ENCODE measurements at places on chromosomes 1 and 21. TPM values are rescaled to one million over a fixed set of nuclear protein-coding genes. Genes with fewer than 3 reads are reported as not detected.

LCE3D gene
- not detected for polyA plus RNA-seq

SEMA4A gene
- 16.6 TPM for polyA plus RNA-seq

MYOG gene
- not detected for polyA plus RNA-seq

DCST1 gene
- polyA plus RNA-seq, result 0.12 TPM

FCRL4 gene
- not detected for polyA plus RNA-seq

RSPH1 gene
- 14.2 TPM for polyA plus RNA-seq

DDX59 gene
- 23.8 TPM for polyA plus RNA-seq

CAPN2 gene
- polyA plus RNA-seq, result 175 TPM

NPL gene
- 8.4 TPM for polyA plus RNA-seq

FCMR gene
- polyA plus RNA-seq, result 1.8 TPM

LRRC38 gene
- polyA plus RNA-seq, result 0.11 TPM

DISC1 gene
- 5.2 TPM for polyA plus RNA-seq

TCHH gene
- polyA plus RNA-seq, result not detected

WLS gene
- polyA plus RNA-seq, result 137 TPM

GUCA2B gene
- not detected for polyA plus RNA-seq

BTBD19 gene
- polyA plus RNA-seq, result 12.7 TPM

DNA sequence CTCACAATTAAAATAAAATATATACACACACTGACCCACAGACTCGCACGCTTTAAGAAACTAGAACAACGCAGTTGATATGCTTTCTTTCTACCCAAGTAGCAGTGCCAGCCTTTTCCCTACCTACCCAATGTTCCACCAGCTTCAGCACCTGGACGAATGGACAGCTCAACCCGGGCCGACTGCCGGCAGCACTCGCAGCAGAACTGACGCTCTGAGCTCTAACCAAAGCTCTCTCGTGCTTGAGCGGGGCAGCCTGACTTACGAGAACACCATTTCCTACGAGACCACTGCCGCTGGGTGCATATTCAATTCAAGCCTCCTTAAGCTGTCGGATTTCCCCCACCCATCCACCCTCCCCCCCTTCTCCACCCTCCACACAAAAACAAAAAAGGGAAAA, 127.4 kb upstream of the DPYD start:
- peak; percentile 80 for DNase-seq

GRCh38 chr1:47399138-47399845, 16.8 kb upstream of the FOXE3 start:
- DNase-seq, result no peak

DNA sequence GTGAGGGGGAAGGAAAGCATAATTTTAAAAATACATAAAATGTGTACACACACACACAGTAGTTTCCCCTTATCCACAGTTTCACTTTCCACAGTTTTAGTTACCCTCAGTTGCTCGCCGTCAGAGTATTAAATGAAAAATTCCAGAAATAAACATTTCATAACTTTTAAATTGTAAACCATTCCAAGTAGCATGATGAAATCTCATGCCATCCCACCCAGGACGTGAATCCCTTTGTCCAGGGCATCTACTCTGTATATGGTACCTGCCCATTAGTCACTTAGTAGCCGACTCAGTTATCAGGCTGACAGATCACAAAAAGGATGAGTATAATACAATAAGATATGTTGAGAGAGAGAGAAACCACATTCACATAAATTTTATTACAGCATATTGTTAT, 36.2 kb downstream of the EPS15 start:
- no peak for DNase-seq

GRCh38 chr1:241972703-241973369, 15.3 kb downstream of the BECN2 start:
- DNase-seq, result peak; percentile 55

GRCh38 chr1:112056354-112056753, 66.9 kb upstream of the KCND3 start:
- no peak for DNase-seq

DNA sequence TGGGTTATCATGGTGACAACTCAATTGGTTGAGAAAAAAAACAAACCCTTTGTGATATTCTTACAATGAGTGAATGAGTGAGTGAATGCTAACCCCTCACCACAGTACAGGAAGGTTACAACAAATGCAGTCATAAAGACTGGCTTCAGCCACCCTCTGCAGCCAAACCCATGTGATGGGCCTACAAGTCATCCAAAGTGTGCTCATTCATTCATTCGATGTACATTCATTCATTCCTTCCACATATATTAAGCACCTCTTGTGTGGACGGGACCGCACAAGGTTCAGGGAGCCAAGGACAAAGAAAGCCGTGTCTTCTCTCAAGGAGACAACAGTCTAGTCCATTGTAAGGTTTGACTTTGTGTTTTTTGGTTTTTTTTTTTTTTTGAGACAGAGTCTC, 49.4 kb downstream of the WDR4 start:
- DNase-seq, result no peak

GRCh38 chr1:18411321-18411720, 69.4 kb upstream of the KLHDC7A start:
- DNase-seq, result no peak

DNA sequence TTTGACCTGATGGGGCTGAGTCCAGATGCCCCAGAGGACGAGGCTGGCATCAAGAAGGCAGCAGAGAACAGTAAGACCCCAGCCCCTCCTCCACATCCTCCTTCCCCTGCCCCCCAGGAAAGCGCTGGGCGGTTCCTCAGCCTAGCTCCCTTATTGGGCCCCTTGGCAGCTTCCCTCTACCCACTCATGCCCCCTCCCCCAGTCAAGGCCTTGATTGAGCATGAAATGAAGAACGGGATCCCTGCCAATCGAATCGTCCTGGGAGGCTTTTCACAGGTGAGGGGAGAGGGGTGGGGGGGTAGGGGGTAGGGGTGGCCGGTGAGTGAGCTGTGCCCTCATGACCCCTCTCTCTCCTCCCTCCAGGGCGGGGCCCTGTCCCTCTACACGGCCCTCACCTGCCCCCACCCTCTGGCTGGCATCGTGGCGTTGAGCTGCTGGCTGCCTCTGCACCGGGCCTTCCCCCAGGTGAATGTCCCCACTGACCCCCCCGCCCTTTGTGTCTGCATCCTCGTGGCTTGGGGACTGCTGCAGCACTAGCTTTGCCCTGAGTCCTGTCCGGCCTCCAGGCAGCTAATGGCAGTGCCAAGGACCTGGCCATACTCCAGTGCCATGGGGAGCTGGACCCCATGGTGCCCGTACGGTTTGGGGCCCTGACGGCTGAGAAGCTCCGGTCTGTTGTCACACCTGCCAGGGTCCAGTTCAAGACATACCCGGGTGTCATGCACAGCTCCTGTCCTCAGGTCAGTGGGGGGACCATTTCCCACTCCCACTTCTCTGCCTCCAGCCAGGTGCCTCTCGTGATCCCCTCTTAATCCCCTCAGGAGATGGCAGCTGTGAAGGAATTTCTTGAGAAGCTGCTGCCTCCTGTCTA, 3.2 kb downstream of the LYPLA2 start:
- no peak for DNase-seq

- DNase-seq, result no peak
These were observed 22.7 kb downstream of the NCF2 start for GRCh38 chr1:183567584-183567983.

DNA sequence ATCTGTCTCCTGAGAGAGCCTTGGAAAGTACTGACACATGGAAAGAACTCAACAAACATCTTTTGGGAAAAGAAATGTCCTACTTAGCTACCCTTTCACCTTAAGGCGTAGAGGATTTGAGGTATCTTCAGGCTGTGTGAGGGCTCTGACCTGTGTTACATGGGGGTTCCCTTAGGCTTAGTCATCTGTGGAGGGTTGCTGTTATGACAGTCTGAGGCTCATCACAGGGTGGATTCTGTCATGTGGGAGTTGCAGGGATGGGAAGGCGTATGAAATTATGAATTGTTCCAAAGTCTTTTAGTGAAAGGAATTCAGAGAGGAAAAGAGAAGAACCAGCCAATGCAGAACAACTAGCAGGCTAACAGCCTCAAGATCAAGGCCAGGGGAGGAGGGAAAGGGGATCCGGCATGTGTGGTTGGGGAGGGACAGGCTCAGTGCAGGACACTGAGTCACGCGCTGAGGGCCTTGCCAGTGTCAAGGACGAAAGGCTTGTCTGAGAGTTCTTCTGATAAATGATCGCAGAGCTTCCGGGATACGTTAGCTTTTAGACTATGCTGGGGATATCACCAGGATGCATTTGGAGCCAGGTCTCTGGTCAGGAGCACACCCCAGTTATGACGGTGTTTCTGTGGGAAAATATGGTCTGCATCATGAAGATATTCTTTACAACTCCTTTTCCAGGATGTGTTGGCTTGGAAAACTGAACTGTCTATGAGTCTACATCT, 24.6 kb upstream of the PLA2G2C start:
- DNase-seq, result no peak

GRCh38 chr1:61779231-61779630, 37.0 kb downstream of the PATJ start:
- DNase-seq, result no peak

DNA sequence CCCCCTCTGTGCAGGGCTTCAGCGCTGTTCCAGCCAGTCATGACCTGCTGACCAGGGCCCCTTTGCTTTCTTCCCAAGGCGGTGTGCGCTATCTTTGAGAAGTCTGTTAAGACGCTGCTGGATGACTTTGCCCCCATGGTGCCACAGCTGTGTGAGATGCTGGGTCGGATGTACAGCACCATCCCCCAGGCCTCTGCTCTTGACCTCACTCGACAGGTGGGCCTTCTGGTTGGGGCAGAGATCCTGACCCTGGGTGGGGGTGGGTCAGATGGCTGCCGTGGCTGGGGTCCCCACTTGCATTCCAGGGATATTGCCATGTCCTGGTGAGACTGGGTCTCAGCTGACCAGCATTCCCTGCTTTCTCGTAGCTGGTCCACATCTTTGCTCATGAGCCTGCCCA, 9.0 kb upstream of the DPH2 start:
- DNase-seq, result no peak

- DNase-seq, result no peak
These were observed 17.6 kb downstream of the SLC2A1 start for GRCh38 chr1:42940851-42941639.

DNA sequence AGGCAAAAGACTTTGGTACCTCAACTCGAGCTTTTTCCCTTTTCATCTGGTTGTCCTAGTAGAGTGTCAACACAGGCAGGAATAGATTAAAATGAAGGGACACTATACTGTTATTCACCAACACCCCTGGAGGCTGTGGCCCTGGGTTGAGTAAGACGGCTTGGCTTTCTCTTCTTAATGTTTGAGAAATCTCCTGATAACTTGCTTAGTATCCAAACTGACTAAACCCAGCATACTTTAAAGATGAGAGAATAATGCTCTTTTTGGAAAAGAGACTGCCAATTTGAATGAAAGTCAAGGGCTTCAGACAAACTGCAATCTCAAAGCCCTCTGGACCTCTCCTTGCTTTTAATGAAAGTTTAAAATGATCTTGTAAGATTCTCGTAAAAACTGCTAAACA, 2.6 kb upstream of the SLC30A1 start:
- no peak for DNase-seq

- no peak for DNase-seq
These were observed 191.7 kb upstream of the ESRRG start for GRCh38 chr1:216914974-216915373.

DNA sequence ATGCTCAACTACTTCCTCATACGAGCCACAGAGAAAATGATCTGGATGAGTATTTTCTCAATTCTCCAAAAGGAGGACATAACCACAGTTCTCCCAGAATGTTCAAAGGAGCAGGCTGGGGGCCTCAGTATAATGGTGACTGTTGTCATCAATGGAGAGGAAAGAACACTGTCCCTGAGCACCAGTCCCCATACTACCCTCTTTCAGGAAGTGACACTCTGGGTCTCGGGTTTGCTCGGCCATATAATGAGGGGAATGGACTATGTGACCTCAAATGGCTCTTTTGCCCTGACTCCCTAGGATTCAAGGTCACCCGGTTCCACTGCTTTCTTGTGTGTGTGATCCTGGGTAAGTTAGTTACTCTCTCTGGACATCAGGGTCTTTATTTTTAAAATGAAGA, 22.8 kb downstream of the SLC9A1 start:
- DNase-seq, result no peak

GRCh38 chr1:170660871-170661645, 2.9 kb upstream of the PRRX1 start:
- DNase-seq, result no peak

- DNase-seq, result no peak
These were observed 29.6 kb upstream of the DNM3 start for GRCh38 chr1:171811672-171812071.

GRCh38 chr1:212158912-212159796, 123.6 kb downstream of the DTL start:
- DNase-seq, result no peak

DNA sequence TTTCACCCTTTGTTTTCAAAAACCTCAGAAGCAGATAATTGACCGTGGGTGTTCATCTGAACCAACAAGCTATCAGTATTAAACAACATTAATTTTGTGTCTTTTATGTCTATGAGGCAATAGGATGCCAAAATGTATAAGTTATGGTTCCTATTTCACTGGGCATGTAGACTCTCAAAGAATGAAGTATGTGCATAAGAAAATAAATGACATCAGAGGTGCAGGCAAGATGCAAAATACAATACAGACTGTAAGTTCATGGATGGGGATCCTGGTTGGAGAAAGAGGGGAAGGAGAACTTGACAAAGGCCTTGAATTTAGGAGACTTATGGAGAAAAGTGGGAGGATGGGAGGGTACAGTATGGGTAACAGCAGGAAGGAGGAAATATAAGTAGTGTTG, 23.4 kb upstream of the POU2F1 start:
- no peak for DNase-seq

- no peak for DNase-seq
These were observed 106.9 kb downstream of the KCNJ15 start for GRCh38 chr21:38363693-38364092.

All from renal cortex interstitium (tissue), 15 donors.